CD4-positive, alpha-beta T cell treated with Interleukin-4 for 1 hour (primary cell): ENCODE measurements at places on chromosomes 12 and 14.

DNA sequence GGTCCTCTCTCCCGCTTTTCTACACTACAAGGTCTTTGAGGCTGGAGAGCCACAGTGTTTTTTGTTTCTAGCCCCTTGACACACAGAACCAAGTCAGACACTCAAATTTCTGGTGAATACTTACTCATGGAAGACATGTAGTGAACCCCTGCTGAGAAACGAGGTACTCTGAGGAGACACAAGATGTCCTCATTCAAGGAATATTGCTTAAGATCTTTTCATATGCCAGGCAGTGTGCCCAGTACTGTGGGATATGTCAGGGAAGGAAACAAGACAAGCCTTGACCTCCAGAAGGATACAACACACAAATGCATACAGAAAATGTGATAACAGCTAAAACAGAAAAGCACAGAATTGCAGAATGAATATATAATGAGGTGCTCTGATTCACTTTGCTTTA is 75.9 kb downstream of the TMTC1 start:
- DNase-seq, result no peak

GRCh38 chr12:70049596-70050360 is 193.5 kb upstream of the CNOT2 start:
- peak; percentile 56 for DNase-seq

GRCh38 chr12:46133751-46134150 is 135.1 kb downstream of the SLC38A1 start:
- DNase-seq, result no peak

DNA sequence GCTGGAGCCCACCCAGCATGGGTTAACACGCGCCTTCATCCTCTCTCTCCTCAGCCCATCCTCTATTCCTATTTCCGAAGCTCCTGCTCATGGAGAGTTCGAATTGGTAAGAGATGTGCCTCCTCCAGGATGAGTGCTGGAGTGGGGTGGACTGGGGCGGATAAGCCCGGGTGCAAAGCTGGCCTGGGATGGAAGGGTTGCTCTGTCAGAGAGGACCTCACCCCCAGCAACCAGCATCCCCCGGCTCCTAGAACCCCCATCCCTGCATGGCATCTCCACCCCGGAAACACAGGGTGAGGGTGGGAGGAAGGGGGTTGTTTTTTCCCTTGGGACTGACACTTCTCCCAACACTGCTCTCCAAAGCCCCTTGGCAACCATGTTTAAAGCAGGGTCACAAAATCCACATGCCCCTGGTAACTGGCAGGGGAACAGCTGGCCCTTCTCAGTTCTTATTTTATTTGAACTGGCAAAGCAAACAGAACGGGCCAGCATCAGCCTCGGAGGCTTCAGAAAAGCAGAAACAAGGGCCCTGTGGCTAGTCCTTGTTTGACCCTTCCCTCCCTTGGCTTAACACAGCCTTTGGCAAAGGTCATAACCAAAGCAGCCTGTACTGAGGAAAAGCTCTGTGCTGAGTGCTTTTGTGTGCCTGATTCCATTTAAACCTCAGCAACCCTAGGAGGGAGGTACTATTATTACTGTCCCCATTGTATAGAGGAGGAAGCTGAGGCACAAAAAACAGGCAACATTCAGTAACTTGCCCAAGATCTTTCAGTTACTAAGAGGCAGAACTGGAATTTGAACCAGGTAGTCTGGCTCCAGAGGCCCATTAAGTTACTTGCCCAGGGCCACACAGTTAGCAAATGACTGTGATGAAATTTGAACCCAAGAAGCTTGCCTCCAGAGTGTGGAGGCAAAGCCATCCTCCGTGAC is 4.2 kb downstream of the GSTZ1 start:
- DNase-seq, result no peak

- DNase-seq, result no peak
These were observed 15.7 kb upstream of the ESPL1 start for GRCh38 chr12:53252349-53252916.

- DNase-seq, result no peak
These were observed 10.6 kb downstream of the METAP2 start for GRCh38 chr12:95484524-95484923.

DNA sequence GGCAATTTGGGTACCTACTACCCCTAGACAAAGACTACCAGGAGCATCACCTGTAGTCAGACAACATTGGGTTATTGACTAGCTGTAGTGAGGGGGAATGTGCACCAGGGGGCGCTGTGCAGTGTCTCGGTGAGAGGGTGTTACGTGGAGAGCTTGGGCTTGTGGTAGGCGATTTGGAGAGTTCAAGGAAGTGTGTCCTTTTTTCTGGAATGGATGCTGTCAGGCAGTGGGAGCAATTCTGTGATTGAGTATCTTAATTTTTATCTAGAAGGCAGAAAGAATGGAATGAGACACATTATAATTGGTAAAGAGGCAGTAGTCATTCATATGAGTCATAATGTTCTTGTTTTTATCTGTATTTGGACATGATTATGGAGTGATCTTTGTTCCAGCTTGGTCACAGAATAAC is 187.7 kb downstream of the GALC start:
- DNase-seq, result no peak

DNA sequence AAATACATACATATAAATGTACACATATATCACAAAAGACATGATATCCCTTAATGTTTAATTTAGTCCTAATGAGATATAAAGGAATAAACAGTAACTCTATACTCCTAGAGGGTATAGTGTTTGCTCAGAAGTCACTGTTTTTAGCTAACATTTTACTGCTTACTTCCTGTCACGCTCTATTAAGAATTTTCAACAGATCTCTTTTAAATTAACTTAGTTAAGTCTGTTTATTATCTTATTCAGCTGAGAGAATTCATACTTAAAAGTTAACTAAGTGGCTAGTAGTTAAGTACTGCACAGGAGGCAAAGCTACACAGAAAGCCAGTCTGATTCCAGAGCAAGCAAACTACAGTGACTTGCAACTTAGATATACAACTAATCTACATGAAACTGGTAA is 39.9 kb downstream of the GXYLT1 start:
- DNase-seq, result no peak

DNA sequence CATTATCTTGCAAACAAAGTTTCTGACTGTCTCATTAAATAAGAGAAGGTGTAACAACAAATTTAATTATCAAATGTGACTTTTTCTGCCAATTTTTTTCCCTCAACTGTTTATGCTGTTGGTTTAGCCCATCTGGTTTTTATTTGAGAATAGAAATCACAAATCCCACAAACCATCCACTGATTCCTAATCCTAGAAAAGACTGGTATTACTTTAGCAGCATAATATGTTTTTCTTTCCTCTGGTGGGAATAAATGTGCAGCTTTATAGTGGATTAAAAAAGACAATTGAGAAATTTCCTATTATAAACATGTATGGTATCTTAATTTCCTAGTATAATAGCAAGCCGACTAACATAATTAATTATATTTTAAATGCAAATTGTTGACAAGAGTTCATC is 257.9 kb upstream of the FOXN3 start:
- no peak for DNase-seq

DNA sequence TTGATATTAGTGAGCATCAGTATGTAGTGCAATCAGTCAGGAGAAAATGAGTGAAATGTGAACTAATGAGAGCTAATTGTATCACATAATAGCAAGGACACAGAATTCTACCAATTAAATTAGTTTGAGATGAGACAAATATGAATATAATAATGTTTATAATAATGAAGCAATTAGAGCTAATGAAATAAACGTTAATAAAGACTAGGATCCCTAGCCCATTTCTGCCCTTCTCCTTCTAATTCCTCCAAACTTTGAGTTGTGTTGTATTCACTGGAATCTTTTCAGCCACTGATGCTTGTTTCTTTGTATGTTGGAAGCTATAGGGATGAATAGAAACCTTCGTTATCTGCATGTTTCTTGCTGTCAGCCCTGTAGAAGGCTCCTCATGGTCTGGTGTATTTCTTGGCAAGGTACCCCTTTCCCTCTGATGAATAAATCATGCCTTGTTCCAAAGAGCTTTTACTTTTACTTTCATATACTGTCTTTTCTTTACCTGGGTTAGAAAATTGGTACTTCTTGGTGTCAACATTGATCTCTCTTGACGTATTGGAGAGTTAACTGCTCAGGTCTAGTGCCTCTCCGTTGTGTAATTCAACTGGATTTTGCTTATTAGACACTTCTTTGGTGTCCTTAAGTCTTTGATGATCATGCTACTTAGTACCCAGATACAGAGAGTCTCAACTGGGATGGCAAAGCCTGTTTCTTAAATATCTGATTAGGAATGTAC is 154.8 kb downstream of the PTCSC3 start:
- DNase-seq, result no peak

- DNase-seq, result no peak
These were observed 29.1 kb downstream of the C14orf132 start for GRCh38 chr14:96067985-96068930.

DNA sequence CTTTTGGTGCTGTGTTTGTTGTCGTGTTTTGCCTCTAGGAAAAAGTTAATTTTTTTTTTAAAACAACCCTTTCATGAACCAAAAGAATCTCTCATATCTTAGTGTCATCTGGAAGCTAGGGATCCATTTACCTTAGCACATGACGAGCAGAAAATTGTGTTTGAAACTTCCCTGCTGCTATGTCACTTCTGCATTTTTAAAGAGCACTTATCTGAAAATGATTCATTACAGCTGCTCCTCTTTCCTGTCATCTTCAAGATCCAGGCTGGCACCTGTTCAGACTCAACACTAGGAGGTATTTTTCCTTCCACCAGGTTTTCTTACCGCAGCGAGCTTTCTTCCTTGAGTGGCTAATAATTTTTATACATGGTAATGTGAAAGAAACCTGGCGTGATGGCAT is 67.0 kb downstream of the EML1 start:
- DNase-seq, result no peak

DNA sequence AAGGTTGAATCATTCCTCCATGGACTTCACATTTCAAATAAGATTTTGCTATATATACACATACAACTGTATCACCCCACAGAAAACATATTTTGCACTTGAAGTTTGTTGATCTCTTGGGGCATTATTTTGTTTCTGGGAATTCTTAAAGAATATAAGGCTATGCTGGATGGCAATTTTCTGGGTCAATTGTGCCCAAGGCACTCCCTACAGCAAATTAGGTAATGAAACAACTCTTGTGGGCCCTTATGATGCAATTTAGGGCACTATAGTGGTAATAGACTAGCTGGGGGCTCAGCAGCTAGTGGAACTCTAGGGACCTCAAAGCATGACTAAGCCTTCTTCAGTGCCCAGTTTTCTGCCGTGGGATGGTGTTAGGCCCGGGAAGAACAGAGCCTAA is 444.4 kb downstream of the NRXN3 start:
- DNase-seq, result no peak
